Kidney tubule cell (primary cell): ENCODE measurements at places on chromosomes 12 and 14.
A peak's percentile ranks its signal among the peaks of the same experiment; 100 is the strongest.

GRCh38 chr12:26627335-26627734, 205.7 kb downstream of the ITPR2 start:
- DNase-seq: no peak

DNA sequence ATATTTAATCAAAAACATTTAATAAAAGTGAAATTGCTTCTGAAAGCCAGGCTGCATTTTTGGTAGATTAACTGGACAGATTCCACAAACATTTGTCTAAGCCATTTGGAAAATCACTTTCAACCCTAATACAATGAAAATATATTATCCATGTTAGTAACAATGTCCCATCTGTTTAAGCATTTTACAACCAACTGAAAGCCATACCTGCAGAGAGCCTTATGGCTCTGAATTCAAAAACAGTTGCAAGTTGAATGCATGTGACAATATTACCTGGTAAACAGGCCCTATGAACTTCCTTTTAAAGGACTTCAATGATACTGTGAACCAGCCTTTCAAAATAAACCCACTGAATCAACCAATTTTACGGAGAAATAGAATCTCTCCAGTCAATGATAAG, 468.1 kb downstream of the BTG1 start:
- DNase-seq: no peak

DNA sequence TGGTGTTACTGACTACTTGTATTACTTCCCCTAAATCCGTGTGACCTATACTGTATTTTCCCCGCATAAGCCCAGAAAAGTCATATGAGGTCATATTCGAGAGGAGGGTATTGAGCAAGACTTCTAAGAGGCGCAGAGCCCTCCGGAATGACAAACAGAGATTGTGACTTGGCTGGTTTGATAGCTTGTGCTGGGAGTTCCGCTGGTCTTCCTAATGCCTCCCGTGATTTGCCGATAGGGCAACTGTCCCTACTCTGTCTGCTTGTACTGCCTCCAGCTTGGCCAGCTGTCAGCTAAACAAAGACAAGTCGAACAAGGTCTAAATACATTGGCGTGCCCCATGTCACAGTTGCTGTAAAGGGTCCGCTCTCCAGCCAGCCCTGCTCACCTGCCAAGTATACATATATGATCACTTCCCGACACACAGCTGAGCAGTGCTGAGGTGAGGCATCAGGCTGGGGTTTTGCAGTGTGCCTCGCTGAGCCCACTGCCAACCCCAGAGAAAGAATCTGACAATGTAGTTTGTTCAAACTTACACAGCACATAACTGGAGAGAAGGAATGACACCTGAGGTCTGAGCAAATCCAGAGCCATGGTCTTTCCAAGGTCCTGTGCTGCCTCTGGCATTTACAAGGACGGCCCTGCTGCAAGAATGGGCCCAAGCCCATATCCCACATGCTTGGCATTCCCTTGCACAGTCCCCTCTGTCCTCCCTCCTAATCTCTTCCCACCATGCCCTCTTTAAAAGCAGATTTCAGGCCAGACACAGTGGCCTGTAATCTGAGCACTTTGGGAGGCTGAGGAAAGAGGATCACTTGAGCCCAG, 23.7 kb downstream of the LGMN start:
- DNase-seq: no peak

- peak; percentile 93 for DNase-seq
These were observed 54.3 kb upstream of the NPFF start for GRCh38 chr12:53561590-53561953.

DNA sequence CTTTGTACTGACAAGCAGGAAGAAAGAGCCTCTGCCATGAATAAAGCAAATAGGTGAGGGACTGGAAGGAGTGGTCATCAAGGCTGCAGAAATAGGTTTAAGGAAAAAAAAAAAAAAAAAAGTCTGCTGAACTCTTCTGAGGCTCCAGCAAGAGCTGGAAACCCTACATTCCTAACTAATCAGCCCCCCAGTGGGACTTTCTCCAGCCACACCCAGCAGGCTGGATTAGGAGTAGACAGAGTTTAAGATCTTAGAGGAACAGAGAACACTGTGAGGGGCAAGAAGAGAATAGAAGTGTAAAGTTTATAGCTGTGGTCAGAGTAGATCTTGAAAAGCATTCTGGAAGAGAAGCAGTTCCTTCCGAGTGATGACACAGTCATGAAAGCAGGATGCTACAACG, 66.4 kb downstream of the ATXN2 start:
- DNase-seq: no peak

DNA sequence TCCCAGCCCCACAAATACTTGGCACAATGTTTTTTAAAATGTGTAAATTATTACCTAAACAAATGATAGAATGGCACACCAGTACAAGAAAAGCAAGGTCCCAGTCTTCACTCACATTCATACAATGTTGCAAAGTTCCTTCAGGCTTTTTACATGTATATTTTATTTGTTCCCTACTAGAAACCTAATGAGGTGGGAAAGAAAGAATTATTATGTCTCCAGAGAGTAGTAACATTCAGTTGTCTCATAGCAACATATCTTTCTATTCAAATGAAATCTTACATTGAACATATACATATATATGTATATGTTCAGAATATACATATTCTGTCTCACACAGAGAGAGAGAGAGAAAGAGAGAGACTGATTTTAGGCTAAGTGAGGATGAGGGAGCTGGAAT, 85.2 kb downstream of the PLCZ1 start:
- DNase-seq: no peak
